Activated naive CD8-positive, alpha-beta T cell treated with anti-CD3 and anti-CD28 coated beads for 36 hours (primary cell): ENCODE measurements at places on chromosomes 7 and 10. TPM values are rescaled to one million over a fixed set of nuclear protein-coding genes. Genes with fewer than 3 reads are reported as not detected.
A peak's percentile ranks its signal among the peaks of the same experiment; 100 is the strongest.

TLL2 gene
- 0.12 TPM for total RNA-seq

TMEM184A gene
- total RNA-seq = 0.14 TPM

PNLIP gene
- total RNA-seq = not detected

HGF gene
- total RNA-seq = not detected

SLC18A3 gene
- total RNA-seq = not detected

DNA sequence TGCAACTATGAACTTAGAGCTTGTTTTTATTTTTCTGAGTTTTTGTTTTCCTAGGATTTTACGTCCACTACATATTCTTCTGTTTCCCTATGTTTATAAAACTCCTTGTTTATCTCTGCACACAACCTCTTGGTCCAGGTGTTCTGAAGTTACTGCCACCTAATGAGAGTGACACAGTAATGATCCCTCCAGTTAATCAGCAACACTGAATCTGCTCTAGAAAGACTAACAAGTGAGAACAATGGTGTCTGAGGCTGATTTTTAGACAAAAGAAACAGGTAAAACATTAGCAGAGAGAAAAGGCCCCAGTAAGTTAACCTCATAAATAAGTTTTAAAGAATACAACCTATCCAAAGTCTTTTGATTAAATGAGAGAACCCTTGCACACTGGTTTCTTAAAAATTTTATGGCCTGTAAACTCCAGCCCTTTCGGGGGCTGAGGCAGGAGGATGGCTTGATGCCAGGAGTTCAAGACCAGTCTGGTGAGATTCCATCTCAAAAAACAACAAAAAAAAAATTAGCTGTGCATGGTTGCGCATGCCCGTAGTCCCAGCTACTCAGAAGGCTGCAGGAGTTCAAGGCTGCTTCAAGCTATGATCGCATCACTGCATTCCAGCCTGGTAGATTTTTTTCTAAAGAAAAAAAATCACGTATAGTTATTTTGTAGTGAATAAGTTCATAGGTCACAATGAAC, 397.6 kb downstream of the MAGI2 start:
- no peaks in the 10 kb centered on the region for H3K27me3 ChIP-seq
- H3K4me1 ChIP-seq = no peaks in the 10 kb centered on the region
- no peak overlapping the region for H3K4me3 ChIP-seq
- DNase-seq = no peak
- H3K27ac ChIP-seq = no peak overlapping the region
- H3K36me3 ChIP-seq = no peaks in the 10 kb centered on the region

DNA sequence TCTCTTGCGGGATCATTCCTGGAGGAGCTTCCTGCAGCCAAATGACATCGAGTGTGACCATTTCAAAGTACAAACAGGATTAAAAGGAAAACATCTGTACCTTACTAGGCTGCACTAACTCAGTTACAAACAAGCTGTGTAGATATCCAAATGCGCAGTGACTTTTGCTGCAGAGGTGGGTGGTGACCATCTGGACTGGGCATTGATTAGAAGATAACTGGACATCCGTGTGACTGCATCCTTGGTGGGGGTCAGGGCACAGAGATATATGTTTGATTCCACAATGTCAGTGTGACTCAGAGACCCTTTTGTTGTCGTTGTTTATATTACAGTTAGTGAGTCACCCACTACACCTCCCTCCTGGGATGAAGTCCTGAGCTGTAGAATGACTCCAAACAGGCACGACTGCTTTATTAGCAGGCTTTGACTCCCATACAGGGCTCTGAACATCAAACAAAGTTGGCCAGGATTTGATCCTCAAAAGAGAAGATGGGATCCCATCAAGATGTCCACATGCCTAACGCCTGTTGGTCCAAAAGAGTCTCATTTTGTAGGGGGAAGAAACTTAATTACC, 56.7 kb upstream of the SDK1 start:
- H3K4me1 ChIP-seq = no peaks in the 10 kb centered on the region
- no peaks in the 10 kb centered on the region for H3K27me3 ChIP-seq
- H3K4me3 ChIP-seq = no peak overlapping the region
- H3K27ac ChIP-seq = no peak overlapping the region

- peaks cover 5% of the 10 kb centered on the region for H3K36me3 ChIP-seq
- no peaks in the 10 kb centered on the region for H3K27me3 ChIP-seq
- DNase-seq = no peak
- H3K4me3 ChIP-seq = no peak overlapping the region
These were observed 66.9 kb downstream of the BBS9 start for GRCh38 chr7:33196221-33196620.

DNA sequence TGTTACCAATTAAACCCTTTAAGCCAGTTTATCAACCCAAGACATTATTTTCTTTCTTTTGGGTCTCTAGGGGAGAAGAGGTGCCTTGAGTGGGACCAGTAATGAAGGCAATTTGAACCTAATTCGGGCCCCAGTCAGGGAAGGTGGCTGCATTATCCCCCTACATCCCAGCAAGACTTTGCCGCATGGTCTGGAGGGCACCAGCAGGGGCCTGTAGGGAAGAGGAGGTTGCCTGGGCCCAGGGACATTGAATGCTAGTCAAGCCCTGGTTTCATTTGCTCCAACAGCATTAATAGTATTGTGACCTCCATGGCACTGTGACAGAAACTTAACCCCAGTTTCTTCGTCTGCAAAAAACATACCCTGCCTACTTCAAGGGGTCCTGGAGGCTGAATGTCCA, 108.8 kb downstream of the CUX1 start:
- H3K27ac ChIP-seq = no peak overlapping the region
- peaks cover 20% of the 10 kb centered on the region for H3K36me3 ChIP-seq
- no peak for DNase-seq
- no peak overlapping the region for H3K4me3 ChIP-seq
- no peaks in the 10 kb centered on the region for H3K27me3 ChIP-seq

DNA sequence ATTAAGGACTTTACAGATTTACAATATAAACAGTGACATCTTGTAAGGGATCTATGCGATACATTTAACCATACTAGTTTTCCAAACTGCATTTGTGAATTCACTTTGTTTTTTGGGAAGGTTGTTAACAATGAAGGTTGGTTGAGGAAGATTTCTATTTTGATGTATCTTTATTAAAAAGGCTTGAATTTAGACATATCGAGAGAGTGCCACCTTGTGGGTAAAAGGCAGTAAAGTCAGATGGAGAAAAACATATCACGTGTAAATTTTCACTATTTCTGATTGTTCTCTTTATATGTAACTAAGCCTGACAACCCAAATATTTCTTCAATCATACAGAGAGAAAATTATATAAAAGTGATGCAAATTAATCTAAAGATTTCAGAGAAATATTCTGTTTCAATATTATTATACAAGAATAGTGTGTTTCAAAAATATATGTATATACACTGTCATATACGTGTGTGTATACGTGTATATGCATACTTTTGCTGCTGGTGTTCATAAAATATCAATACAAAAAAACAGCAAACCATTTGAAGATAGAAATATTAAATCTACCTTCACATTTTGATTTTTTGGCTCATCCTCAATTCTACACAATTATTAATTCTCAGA, 988.6 kb downstream of the SORCS1 start:
- no peaks in the 10 kb centered on the region for H3K4me1 ChIP-seq
- H3K36me3 ChIP-seq = no peaks in the 10 kb centered on the region
- H3K27ac ChIP-seq = no peak overlapping the region
- DNase-seq = no peak
- H3K27me3 ChIP-seq = no peaks in the 10 kb centered on the region

GRCh38 chr10:6649903-6650302, 69.8 kb upstream of the PRKCQ start:
- no peak for DNase-seq
- H3K36me3 ChIP-seq = peaks cover 1% of the 10 kb centered on the region
- no peak overlapping the region for H3K27ac ChIP-seq
- H3K4me1 ChIP-seq = peaks cover 28% of the 10 kb centered on the region
- H3K27me3 ChIP-seq = no peaks in the 10 kb centered on the region
- H3K4me3 ChIP-seq = no peak overlapping the region

GRCh38 chr7:120114626-120115025, 158.3 kb upstream of the KCND2 start:
- no peaks in the 10 kb centered on the region for H3K36me3 ChIP-seq
- H3K4me3 ChIP-seq = no peak overlapping the region
- H3K27ac ChIP-seq = no peak overlapping the region
- DNase-seq = no peak

DNA sequence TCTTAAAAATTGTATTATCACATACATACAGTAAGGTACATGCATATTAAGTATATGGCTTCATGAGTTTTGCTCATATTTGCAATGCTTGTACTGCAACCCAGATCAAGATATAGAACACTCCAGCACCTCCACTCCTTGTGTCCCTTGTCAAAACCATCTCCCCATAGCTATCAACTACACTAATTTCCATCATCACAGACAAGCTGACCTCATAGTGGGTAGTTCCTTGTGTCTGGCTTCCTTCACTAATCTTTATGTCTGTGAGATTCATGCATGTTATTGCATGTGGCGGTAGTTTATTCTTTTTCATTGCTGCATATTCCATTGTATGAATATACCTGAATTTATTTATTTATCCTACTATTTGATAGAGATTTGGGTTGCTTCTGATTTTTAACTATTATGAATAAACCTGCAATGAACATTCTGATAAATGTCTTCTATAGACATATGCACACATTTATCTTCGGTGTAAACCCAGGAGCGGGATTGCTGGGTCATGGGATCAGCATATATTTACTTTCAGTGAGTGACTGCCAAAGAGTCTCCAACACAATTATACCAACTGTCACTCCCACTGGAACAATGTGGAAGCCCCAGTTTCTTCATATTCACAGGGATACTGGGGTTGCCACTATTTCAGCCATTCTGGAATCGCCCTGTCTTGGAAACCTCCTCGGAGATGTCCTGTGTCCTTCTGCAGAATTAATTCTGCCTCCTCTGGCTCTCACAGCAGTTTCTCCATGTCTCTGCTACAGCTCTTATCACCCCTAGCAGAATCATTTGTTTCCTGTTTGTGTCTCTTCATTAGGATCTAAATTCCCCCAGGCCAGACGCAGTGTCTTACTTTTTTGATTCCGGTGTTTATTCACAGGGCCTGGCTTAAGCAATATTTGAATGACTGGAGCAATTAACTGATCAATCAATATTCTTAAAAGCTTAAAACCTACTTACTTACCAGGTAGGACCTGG, 14.7 kb upstream of the ADAM12 start:
- H3K36me3 ChIP-seq = no peaks in the 10 kb centered on the region
- no peak for DNase-seq
- H3K27ac ChIP-seq = no peak overlapping the region
- peaks cover 7% of the 10 kb centered on the region for H3K27me3 ChIP-seq
- H3K4me1 ChIP-seq = no peaks in the 10 kb centered on the region

- no peak overlapping the region for H3K27ac ChIP-seq
- H3K27me3 ChIP-seq = peaks cover 5% of the 10 kb centered on the region
- no peak overlapping the region for H3K4me3 ChIP-seq
These were observed 50.4 kb downstream of the FAM171A1 start for GRCh38 chr10:15320522-15321203.

DNA sequence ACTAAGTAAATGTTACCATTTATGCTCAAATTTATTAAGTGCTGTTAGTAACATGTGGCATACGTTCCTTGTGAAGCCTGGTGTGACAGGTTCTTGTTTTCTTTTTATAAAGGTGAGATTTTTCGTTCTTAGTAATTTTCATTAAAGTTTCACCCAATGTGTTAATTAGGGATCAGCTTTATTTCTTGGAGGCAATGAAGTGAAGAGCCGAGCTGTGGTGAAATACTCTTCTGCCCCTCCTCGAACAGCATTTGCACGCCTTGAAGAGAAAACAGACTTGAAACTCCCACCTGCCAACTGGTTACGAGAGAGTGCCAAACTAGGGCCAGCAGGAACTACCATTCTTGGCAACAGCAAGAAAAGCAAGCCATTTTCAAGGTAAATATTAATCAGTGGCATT, 1.5 kb downstream of the EDRF1 start:
- peak overlapping the region; percentile 95 for H3K4me3 ChIP-seq
- peaks cover 35% of the 10 kb centered on the region for H3K36me3 ChIP-seq
- H3K27ac ChIP-seq = peak overlapping the region; percentile 48

DNA sequence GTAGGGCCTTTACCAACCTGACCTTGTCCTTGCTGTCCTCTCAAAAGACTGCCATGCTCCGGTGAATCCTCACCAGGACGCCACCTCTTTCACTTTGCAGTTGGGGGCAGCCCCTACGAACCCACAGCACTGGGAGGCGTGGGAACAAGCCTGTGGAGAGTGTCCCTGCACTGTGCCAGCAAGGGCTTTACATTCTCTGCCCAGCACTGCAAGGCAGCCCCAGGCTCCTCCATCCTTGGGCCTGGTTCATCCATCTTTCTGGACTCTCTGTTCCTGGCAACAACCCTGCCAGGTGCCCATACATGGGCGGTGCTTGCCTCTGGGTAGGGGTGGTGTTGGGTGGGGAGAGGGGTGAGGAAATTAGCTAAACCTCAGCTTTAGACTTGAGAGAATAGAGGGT, 1.4 kb downstream of the CHAT start:
- H3K4me3 ChIP-seq = no peak overlapping the region
- no peak for DNase-seq
- no peak overlapping the region for H3K27ac ChIP-seq
- H3K36me3 ChIP-seq = peaks cover 9% of the 10 kb centered on the region

DNA sequence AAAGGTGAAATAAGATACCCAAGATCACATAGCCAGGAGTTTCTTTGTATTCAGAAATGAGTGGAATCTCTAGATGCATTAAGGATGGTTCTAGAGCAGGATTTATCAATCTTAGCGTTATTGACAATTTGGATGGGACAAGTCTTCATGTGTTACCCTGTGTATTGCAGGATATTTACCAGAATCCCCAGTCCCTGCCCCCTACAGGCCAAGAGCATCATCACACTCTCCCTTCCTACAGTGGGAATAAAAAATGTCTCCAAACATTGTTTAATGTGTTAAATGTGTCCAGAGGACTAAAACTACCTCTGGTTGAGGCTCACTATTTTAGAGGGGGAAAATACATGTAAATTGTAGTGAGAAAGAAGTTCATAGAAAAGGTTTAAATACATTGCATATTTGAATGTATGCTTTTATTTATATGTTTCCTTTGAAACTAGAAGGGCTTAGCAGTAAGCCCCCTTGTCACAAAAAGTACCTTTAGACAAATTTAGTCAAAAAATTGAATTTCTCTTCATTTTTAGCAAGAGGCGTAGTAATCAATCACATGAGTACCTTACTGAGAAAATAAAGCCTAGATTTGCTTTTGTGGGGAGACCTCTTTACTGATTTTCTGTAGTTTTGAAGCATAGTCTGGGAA, 141.2 kb downstream of the MLLT10 start:
- peaks cover 7% of the 10 kb centered on the region for H3K4me1 ChIP-seq
- no peak overlapping the region for H3K27ac ChIP-seq
- H3K27me3 ChIP-seq = no peaks in the 10 kb centered on the region
- H3K36me3 ChIP-seq = peaks cover 16% of the 10 kb centered on the region
- DNase-seq = peak; percentile 2

DNA sequence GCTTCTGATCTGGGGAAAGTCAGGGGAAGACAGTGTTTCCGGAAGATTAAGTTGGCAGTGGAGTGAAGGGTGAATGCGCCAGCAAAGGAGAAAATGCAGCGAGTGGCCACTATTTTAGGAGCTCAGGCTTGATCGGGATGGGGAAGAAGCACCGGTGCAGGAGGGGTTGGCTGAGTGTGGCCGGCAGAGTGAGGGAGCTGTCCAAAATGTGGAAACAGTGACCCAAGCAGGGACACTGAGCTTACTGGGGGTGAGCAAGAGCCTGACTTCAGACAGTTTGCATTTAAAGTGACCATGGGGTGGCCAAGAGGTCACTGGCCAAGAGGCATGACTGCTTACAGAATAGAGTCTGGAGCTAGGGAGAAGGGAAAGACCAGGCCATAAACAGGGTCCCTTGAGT, 79.3 kb downstream of the GOLGA7B start:
- H3K4me3 ChIP-seq = no peak overlapping the region
- no peak overlapping the region for H3K27ac ChIP-seq
- H3K27me3 ChIP-seq = peaks cover 12% of the 10 kb centered on the region
- H3K4me1 ChIP-seq = no peaks in the 10 kb centered on the region
- no peak for DNase-seq
